ENCODE measurements at places on chromosomes 13 and 19. TPM values are rescaled to one million over a fixed set of nuclear protein-coding genes. Genes with fewer than 3 reads are reported as not detected.

GRCh38 chr19:2976609-2977000 lies 759 bp upstream of the TLE6 start:
- no peak for DNase-seq

DNA sequence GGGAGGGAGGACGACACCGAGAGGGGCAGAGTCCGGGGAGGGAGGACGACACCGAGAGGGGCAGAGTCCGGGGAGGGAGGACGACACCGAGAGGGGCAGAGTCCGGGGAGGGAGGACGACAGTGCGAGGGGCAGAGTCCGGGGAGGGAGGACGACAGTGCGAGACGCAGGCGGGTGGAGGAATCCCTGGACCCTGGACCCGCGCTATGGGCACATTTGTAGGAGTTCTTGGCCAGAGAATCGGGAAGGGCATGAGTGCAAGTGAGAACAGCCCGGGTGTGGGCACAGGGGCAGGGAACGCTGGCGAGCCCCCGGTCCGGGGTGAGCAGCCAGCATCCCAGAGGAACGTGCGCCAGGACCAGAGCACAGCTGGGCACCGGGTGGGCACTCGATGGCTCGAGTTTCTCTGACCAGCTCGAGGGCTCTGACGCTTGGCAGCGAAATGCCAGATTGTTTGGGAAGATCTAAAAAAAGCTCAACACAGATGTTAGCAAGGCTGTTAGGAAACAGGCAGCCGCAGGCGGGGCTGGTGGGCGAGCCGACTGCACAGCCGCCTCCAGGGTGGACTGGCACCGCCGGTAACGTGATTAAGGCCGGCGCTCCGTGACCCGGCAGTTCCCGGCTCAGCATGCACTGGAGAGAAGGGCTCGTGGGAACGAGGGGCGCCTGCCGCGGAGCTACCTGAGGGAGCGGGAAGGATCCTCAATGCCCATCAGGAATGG lies 17.9 kb upstream of the C2CD4C start:
- no peak for DNase-seq

GRCh38 chr13:63093907-63094469 lies 1678.3 kb upstream of the PCDH20 start:
- no peak for DNase-seq

DNA sequence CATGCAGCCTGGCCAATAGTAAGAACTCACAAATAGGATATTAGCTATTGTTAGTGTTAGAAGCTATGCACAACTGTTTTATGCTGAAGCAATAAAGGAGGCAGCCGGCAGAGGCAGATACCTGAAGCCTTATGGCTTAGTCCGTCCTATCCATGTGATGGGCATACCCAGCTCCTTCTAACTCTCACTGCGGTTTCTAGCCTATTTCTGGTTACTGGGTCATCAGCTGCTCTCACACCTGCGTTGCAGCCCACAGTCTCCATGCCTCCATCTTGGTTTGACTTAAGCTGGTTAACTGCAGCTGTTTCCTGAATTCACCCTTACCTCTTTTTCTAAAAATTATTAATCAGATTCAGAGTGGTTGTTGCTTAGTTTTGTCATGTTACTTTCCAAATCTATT lies 40.5 kb upstream of the CNMD start:
- no peak for DNase-seq

- DNase-seq, result no peak
Observed at GRCh38 chr13:110354715-110355473, 47.8 kb downstream of the COL4A2 start.

- no peak for DNase-seq
Observed at GRCh38 chr13:112132142-112132541, 65.2 kb downstream of the SOX1 start.

REEP6 gene
- 24.2 TPM for polyA plus RNA-seq

- no peak for DNase-seq
Observed at GRCh38 chr19:5983367-5983955, 5.5 kb upstream of the RANBP3 start.

PCDH17 gene
- polyA plus RNA-seq, result 18.0 TPM

DNA sequence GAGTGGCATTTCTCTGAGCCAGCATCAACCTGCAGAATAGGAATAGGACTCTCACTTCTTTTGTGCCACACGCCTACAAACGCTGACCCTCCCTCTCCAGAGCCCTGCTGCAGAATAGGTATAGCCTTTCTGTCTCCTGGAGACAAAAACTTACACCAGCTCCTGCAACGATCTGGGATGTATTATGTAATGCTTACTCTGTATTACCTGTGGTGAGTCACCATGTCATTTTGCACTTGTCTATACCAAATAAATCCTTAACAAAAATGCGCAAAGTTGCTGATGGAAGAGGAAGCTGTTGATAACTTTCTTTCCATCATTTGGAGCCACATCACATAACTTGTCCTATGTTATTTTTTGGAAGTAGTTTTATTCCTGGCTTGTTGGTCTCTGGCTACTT lies 155.8 kb upstream of the FNDC3A start:
- DNase-seq, result no peak

DNA sequence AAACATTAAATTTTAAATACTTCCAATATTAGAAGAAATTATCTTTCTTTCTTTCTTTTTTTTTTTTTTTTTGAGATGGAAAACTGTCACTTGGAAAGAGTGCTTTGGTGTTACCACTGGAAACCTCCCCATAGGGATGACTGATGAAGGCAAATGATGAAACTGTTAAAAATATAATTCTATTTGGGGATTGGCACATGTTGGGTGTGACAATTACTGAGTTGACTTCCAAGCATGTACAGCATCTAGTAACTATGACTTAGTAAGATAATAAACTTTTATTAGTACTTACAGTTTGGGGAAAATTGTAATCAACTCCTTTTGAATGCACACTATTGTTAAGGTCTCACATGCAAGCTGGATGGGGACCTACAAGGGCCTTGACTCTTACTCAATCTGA lies 592.5 kb downstream of the KCTD12 start:
- DNase-seq, result no peak

WDR88 gene
- 2.1 TPM for polyA plus RNA-seq

WTIP gene
- polyA plus RNA-seq, result 39.1 TPM

- no peak for DNase-seq
Observed at GRCh38 chr19:34645551-34645950, 31.4 kb downstream of the SCGB2B2 start.

PODNL1 gene
- 0.97 TPM for polyA plus RNA-seq

- DNase-seq, result no peak
Observed at GRCh38 chr19:1069009-1069779, 2.2 kb downstream of the ARHGAP45 start.

CBY2 gene
- 0.74 TPM for polyA plus RNA-seq

GAPDHS gene
- not detected for polyA plus RNA-seq

DNA sequence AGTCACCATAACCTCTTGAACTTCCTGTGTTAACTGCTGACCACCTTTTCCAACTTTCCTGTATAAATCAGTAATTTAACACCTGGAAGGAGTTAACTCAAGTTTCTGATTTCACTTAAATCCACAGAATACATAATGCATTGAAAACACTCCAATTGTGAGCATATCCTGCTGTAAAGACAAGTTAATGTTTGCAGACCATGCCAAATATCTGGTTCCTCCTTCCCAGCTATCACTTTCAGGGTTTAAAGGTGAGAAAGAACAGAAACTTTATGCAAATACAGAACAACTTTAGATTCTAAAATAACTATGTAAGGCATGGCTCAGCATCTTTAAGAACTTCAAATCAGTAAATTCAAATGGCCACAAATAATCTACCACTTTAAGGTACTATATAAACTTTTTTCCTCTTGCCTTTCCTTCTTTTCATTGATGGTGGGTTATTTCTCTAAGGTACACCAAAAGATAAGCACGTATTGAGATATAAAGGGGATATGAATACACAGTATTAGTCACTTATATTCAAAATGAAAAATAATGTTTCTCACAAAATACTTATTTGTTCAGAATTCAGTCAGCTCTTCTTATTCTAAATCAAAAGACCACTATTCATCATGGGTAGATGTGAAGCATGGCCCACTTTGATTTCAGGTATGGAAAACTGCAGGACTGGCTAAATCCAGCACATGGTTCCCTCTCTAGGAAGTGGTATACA lies 6.6 kb upstream of the TPTE2 start:
- no peak for DNase-seq

DNA sequence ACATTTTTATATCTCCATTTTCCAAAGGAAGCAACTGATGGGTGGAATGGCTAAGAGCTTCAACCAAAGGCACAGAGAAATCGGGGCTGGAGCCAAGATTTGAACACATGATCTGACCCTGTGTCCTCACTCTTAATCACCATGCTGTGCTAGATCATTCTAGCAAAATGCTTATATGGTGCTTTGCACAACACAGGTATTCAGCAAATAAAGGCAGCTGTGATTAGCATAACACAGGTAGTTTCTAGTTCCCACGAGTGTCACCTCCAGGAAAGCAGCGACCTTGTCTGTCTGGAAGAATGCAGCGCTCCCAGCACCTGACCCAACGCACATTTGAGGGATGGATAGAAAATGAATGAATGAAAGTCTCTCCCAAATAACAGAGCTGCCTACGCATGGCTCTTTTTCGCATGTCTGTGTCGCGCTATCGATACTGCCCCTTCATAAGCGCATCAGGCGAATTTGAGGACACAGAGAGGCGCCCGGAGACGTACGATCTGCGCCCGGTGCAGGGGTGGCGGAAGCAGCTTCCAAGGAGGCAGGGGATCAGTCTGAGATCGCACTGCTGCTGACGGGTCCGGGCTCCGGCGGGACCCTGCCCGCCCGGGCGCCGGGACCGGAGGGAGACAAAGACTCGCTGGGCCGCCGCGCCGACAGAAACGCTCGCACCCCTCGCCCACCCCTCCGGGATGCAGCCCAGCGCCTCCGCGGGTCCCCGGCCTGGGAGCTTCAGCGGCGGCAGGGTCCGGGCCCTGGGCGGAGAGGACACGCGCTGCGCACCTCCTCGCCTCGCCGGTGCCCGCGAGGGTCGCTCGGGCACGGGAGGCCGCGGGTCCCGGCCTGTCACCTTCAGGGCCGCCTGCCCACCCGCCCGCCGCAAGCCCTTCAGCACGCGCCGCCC lies 609 bp downstream of the EPS15L1 start:
- DNase-seq, result no peak

DNA sequence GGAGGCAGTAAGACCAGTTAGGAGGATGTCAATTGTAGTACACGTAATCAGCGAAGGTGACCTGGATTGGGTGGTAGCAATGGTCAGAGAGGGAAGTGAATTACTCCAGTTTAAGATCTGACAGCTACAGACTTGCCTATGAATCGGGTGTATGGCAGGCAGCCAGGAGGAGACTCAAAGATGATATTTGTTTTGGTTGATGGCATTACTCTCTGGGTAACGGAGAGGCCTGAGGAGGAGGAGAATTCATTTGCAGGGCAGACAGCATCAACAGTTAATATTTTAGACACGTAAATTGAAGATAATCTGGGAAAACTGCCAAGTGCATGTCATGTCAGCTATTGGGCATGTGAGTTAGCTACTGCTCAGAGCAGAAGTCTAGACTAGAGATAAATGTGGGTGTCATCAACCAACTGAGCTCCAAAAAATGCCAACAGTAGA lies 109.2 kb downstream of the SGCG start:
- no peak for DNase-seq

- no peak for DNase-seq
Observed at GRCh38 chr19:43518051-43518450, 8.9 kb downstream of the ETHE1 start.

DNA sequence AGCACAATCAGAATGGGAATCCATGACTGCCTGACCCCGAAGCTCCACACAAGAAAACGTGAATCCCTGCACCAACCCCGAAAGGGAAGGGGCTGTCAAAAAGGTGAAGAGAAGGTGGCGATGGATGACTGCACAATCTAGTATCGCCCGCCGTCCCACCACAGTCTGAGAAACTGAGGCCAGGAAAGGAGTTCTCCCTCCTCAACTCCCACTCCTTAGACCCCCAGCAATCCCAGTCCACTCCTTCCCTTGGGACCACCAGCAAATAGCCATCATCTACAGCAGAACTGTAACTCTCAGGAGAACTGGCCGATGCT lies 451 bp downstream of the NOSIP start:
- DNase-seq, result no peak

- no peak for DNase-seq
Observed at GRCh38 chr19:30222428-30222873, 149.7 kb upstream of the ZNF536 start.

- DNase-seq, result no peak
Observed at GRCh38 chr13:40776232-40776631, 5.2 kb upstream of the MRPS31 start.

GRCh38 chr19:4012975-4013634 lies 5.6 kb downstream of the PIAS4 start:
- DNase-seq, result no peak

CLIP3 gene
- polyA plus RNA-seq, result 53.5 TPM

DNA sequence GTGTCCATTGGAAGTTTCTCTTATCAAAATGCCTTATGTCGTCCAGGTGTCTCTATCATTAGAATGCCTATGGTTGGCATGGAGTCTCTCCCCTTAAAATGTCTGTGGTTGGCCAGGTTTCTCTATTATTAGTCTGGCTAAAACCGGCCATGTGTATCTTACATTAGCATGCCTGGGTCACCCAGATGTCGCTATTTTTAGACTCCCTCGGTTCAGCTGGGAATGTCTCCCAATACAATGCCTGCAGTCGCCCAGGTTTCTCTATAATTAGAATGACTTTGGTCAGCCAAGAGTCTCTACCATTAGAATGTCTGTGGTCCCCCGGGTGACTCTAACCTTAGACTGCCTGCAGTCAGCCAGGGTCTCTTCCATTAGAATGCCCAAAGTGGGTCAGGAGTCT lies 1536.1 kb downstream of the UQCRFS1 start:
- no peak for DNase-seq

- no peak for DNase-seq
Observed at GRCh38 chr19:46159418-46160232, 11.6 kb downstream of the IGFL2 start.

CLC gene
- polyA plus RNA-seq, result 2.9 TPM

DNA sequence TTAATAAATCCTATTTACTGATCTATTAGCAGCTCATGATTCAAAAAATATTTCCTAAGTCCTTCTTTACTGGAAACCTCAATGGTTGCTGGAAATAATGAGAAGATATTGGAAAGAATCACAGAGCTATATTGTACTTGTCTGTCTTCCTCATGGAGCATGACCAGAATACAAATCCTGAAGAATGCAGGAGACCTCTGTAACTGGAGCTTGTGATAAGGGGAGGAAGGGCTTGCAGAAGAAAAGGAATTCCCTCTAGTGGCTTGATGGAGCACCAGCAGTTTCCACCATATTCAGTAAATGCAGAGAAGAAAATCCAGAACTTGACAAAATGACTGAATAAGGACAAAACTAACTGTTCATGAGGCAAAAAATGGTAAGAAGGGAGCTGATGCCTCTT lies 1333.1 kb downstream of the EFNB2 start:
- peak; percentile 26 for DNase-seq

DNA sequence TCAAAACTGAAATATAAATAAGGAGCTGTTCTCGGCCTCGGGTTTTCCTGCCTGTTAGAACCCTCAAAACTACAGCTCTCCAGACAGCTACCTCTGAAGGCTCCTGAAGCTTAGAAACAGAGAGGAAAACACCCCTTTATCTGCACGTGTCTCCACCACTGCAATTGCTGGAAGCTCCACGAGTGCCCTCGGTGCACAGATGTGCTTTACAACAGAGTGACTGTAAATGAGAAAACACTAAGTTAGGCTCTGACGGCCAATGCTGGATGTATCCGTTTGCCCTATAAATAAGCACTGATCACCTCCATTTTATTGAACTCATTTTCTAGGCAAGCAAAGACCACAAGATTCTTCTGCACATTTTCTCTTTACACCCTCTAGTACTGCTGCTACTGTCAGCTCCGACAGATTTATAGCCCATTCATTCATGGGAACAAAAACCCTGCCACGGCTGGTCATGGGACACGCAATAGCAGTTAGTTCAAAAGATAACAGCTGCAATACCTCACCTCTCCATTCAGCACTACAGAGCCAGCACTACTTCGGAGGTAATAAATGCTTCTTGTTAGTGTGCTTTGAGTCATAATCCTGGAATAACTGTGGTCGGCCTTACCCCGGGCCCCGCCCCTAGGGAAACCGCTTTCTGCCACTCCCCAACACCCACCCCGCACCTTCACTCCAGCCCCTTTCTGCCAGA lies 241.1 kb upstream of the ZNF507 start:
- peak; percentile 84 for DNase-seq
